Stimulated activated CD8-positive, alpha-beta memory T cell treated with anti-CD3 and anti-CD28 coated beads, Interleukin-4, amount 100 ng/mL, for 24 hours (primary cell): ENCODE measurements at places on chromosomes 5 and 9.

DNA sequence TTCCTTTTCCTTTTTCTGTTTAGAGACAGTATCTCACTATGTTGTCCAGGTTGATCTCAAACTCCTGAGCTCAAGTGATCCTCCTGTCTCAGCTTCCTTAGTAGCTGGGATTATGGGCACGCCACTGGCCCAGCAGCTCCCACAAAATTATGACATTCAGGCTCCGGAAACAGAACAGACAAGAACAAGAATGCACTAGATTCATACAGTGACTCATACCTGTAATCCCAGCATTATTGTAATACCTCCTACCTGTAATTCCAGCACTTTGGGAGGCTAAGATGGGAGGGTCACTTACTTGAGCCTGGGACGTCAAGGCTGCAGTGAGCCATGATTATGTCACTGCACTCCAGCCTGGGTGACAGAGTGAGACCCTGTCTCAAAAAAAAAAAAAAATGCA lies 26.7 kb upstream of the B4GALT1 start:
- DNase-seq, result no peak

DNA sequence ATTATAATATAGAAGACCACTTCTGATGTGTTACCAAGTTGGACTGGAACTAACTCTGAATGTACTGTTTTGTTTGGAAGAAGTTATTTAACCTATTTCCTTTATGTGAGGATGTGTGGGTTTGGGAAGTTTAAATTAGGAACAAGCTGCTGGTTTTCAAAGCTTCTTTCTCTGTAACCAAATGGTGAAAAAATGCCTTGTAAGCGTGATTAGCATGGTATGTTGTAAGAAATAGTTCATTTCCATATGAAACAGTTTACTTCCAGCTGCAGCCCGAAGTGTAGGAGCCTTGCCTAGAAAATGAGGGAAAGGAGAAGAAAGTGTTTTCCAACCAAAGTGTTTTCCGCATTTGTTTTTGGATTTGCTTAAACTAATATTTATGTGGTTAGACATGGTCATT lies 36.0 kb downstream of the TTC1 start:
- DNase-seq, result no peak

GRCh38 chr5:103464835-103465484 lies 97.6 kb downstream of the NUDT12 start:
- no peak for DNase-seq

DNA sequence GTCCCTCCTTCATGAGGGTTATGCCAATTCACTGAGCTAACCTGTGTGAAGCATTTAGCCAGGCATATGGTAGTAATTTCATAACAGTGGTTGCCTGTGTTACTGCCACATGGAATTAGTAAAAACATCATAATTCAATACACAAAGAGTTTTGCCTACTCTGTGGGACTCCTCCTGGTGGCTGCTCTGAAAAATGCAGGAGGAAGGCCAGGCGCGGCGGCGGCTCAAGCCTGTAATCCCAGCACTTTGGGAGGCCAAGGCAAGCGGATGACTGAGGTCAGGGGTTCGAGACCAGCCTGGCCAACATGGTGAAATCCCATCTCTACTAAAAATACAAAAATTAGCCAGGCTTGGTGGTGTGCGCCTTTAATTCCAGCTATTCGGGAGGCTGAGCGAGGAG lies 547.3 kb downstream of the CDK5RAP2 start:
- no peak for DNase-seq

GRCh38 chr5:96703384-96703920 lies 41.3 kb downstream of the CAST start:
- DNase-seq, result no peak

- DNase-seq, result peak; percentile 68
These were observed at the start of gene MOB3B for GRCh38 chr9:27529316-27530278. Gene MOB3B (minus strand): TSS chr9:27529814. CDS start chr9:27455550, 74,264 bp downstream.

GRCh38 chr9:113737517-113738271 lies 138.4 kb upstream of the ZNF618 start:
- no peak for DNase-seq

DNA sequence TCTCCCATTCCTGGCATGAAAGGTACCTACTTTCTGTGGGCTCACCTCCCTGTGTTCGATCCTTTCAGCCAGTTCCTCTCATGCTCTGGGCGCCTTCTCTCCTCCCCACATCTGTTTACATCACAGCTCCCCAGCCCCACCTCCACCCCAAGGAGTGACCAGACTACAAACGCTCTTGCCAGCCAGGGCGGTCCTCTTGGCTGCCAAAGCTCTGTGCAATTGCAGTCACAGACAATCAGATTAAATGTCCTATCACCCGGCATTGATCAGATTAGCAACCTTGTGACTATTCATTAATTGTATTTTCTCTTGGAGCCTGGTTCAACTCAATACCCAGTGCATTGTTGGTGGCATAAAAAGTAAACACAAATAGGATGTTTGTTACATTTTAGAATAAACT lies 211.2 kb upstream of the TBCA start:
- no peak for DNase-seq

GRCh38 chr5:78640662-78641474 lies 7.7 kb downstream of the LHFPL2 start:
- DNase-seq, result no peak

DNA sequence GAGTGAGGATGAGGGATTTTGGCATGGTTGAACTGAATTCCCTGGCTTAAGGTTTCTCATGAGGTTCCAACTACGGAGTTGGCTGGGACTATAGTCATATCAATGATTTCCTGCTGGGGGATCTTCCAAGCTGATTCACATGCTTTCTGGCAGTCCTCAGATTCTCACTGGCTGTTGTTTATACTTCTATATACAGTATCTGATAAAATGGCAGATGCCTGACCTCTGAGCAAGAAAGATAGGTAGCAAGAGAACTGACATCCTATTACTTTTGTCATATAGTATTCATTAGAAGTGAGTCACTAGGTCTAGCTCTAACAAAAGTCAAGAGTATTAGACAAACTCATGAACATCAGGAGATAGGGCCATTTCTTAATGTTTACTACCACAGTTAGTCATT lies 440.9 kb upstream of the EDIL3 start:
- DNase-seq, result no peak

GRCh38 chr9:93132287-93132927 lies 1.6 kb downstream of the NINJ1 start:
- DNase-seq, result no peak

GRCh38 chr5:149365418-149365817 lies 7.6 kb downstream of the PCYOX1L start:
- DNase-seq, result no peak

DNA sequence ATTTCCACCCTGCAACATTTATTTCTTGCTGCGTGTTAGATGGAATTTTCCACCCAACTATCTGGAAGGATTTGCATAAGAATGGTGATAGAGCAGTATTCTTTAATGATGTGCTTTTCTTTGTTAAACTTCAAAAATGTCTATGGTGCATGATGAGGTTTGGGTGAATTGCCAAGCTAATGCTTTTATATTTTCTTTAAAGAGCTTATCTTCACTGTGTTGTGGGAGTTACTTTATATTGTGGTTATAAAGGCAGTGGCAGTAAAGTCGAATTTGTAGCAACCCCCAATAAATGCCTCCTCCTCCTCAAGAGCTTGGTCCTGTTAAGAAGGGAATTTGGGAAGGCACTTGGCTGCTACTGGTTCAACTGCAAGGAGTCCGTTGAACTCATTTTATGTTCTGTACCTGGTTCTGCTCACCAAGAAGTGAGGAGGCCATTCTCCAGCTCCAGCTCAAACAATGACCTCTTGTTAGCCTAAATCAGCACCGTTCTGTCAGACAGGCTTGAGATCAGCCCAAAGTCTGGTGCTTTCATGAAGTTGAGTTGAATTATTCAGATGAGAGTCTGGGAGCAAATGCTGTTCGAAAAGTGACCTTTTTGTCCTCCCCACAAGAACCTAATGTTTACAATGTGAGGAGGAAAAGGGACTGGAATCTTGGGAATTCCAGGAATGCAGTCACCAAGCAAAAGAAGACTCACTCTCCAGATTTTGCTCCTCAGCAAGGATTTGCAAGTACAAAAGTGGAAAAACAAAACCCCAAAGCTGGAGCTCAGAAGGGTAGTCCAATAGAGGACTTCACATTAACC lies 217.0 kb downstream of the TMEM38B start:
- DNase-seq, result no peak

DNA sequence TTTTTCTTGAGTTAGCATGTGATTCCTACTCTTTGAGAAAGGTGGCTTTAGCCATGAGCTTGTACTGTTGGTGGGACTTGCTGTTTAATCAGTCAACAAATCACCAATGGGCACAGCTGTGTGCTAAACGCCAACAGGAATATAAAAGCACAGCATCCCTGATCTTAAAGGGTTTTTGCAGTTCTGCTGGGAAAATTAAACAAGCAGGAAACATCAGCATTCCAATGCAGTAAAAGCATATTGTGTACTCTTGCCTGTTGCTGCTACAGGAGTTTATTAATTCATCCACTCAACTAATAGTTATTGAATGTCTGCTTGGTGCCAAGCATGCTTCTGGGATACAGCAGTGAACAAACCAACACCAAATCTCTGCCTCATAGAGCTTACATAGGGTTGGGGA lies 27.4 kb upstream of the F2RL1 start:
- no peak for DNase-seq

DNA sequence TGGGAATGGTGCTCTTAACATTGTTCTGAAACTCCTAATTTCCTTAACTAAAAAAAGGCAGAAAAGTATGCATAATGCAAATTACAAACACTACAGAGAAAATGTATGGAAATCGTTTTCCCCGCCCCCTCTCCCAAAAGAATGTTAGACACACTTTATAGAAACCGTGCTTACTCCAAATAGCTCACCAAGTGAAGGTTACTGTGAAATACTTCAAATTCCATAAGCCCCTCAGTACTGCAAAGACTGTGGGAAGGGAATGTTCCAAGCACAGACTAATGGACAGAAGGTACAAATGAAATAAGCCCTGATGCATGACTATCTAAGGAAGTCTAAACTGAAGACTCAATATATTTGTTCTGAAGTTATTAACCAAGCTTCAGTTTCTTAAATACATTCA lies 12.5 kb downstream of the MAPKAP1 start:
- DNase-seq, result no peak

DNA sequence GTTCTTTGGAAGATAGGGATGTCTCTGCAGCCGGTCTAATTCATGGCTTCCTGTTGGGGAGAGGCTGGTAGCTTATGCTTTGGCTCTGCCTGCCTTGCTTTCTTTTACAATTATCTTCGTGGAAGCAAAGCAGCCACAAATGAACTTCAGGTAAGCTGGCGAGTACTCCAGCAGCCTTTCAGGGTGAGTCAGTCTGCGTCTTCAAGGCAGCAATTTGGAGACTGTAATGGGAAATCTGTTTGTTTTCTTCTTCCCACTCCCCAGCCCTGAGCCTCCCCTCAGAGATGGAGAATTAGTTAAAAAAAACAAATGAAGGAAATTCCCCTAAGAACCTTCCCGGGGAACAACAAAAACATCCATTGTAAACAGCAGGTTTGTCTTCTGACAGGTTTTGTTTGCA lies 100.1 kb downstream of the PSAT1 start:
- no peak for DNase-seq

DNA sequence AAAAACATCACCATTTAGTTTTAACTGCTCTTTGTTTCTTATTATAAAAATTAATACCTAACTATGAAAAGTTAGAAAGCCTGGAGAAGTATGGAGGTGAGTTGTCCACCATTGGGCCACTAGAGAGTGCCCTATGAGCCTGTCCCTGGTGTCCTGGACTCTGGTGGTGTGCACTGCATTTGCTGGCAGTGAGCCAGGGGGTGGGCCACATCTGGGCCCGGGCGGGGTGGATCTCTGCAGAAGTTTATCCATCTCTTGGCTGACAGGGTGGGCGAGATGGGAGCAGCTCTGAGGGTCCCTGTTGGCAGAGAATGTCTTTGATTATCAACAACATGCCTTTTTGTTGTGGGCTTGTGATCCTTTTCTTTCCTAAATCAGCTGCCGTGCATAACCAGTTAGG lies 8.2 kb downstream of the TENT4A start:
- no peak for DNase-seq

- no peak for DNase-seq
These were observed 153.5 kb downstream of the TTLL11 start for GRCh38 chr9:121939643-121940042.

- no peak for DNase-seq
These were observed 9.5 kb downstream of the FGF18 start for GRCh38 chr5:171428809-171429542.

GRCh38 chr5:37448941-37449340 lies 69.8 kb downstream of the WDR70 start:
- DNase-seq, result no peak

DNA sequence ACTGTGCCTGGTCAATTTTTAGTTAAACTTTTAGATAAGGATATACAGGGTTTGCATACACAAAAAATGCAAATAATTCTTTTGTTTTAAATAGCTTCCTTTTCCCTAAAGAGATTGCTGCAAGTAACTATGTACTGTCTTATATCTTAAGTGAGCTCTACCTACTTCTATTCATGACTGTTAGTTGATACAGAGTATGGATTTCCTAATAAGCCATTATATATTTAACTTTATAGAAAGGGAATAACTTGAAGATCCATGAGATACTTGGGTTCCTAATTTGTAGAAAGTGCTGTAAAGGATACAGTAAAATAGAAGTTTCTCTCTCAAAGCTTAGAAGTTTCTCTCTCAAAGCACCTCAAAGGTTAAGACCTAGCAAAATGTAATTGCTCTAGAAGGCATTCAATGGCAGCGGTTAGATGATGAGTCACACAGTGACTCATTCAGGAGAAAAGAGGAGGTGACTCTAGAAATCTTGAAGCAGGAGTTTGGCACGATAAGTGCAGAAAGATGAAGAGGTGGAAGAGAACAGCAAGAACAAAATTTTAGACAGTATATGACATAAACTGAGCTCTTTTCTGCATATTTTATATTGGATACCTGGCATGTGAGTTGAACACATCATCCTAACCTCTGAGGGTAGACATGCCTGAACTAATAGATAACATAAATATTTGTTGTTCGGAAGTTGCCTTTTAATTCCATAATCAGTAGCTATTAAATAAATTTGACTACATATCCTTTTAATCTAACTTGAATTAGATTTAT lies 5.5 kb upstream of the DNAJC21 start:
- no peak for DNase-seq

DNA sequence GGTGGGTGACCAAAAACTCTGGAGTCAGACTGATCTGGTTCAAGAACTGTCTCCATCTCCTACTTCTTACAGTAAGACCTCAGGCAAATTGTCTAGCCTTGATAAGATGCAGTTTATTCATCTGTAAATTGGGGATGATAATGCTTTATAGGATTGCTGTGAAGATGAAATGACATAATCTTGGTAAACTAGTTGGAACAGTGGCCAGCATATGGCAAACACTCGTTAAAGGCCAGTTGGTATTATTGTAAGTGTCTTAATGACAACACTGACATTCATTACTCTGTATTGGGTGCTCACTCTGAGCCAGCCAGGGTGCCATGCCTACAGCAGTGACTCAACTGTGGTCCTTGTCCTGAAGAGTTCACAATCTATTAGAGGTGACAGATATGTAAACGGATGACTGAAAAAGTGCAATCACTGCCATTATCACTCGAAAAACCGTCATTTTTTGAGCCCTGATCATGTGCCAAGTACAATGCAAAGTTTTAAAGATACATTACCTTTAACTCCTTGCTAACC lies 84.9 kb upstream of the HSPA9 start:
- no peak for DNase-seq

- DNase-seq, result no peak
These were observed 46.3 kb downstream of the NNT start for GRCh38 chr5:43649256-43649655.

GRCh38 chr9:136372561-136373299 lies 739 bp downstream of the CARD9 start:
- DNase-seq, result no peak

- no peak for DNase-seq
These were observed 1533.3 kb upstream of the WWC1 start for GRCh38 chr5:166758151-166758550.

- no peak for DNase-seq
These were observed 39.8 kb downstream of the CYSTM1 start for GRCh38 chr5:140214831-140215230.
